ENCODE measurements at places on chromosomes 12 and 14.

DNA sequence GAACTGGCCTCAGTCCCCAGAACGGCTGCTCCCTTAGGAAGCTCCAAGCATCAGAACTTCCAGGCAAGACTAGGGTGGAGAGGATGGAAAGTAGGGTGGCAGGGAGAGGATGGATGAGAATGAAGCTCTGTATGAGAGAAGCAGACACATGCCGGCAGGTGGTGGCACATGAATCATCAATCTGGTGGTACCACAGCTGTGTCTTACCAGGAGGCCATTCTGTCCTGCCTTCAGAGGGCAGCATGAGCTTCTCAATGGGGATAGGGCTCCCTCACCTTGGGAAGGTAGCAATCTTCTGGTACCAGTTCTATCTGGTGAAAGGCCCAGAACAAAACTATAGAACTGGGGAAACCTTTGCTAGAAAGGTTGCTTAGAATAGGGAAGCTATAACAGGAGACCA lies 55.4 kb upstream of the PYGL start:
- no peak for DNase-seq

- DNase-seq, result no peak
Observed at GRCh38 chr12:111687255-111687654, 1.4 kb downstream of the ACAD10 start.

DNA sequence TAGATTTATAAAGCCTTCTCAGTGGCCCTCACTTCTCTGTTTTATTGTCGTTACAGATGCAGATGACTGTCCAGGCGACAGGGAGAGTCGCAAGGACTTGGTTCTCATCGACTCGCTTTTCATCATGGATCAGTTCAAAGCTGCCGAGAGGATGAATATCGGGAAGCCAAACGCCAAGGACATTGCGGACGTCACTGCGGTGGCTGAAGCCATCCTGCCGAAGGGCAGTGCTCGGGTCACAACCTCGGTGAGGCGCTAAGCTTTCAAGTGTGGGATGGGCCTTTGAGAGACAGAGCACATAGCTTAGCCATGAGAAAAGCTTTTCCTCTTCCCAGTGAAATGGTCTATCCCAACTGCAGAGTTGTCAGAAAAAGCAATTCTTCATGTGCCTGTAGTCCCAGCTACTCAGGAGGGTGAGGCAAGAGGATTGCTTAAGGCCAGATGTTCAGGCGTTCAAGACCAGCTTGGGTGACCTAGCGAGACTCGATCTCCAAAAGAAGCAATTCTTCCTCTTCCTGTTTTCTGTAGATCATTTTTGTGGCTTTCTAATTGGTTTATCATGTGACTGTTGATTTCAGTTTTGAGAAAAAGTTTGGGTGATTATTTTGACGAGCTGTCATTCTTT lies 56.4 kb downstream of the EP400 start:
- DNase-seq, result no peak

GRCh38 chr12:126343321-126343720 lies 1278.1 kb downstream of the AACS start:
- no peak for DNase-seq

- DNase-seq, result no peak
Observed at GRCh38 chr14:65847075-65847847, 434.7 kb downstream of the FUT8 start.

DNA sequence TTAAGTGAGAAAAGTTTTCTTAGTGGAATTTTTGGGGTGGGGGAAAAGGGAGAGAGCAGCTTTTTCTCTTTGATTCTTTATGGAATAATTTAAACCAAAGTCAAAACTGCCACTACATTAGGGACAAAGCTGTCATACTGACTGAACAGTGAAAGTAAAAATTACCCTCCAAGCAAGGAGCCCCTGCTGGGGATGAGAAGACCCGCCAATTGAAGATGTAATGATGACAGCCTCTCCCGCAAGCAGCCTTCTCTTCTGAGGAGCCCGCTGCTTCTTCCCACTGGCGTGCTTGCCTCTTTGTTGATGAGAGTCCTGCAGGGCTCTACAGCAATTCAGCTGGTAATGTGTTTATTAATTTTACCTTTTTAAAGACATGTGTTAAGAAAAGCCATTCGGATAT lies 151.0 kb downstream of the EFCAB11 start:
- no peak for DNase-seq
